ENCODE measurements at places on chromosomes 11 and 22.

DNA sequence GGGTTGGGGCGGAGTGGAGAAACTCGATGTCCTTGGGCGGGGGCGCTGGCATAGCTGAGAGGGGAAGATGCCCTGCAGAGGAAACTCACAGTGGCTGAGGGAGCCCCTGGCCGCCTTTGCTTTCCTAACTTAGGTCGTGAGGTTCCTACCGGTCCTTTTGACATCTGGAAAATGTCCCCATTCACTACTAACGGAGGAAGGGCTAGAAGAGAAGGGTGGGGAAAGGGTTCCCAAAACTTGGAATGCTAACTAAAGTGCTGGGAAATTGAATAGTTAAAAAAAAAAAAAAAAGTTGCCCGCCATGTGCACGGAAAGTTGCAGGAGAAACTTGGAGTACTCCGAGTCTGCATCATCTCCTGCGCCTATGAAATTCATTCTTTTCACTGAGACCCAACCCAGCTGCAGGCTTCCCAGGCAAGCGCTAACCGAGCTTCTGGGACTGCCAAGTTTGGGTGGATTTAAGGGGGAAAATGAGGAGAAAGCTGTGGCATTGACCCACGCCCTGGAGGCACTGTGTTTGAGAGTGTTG, 796 bp downstream of the TIMP3 start:
- peak; percentile 36 for DNase-seq

DNA sequence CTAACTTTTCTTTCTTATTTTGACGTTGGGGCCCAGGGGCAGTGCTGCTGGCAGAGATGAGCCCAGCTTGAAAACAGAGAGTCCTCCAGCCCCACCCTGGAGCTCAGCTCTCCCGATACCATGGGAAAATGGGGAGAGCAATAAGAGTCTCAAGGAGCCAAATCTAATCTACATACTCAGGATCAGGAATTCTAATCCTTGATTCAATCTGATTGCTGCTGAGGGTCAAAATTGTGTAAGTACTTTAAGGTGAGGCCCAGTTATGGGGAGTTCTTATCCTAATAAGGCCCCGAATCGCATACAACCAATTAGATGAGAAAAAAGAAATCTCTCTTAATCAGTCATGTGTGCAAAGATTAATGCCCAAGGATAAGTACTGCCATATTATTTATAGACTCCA, 202.9 kb downstream of the FAM76B start:
- no peak for DNase-seq

GRCh38 chr11:62811659-62812058, 6.4 kb upstream of the NXF1 start:
- no peak for DNase-seq

GRCh38 chr11:57638005-57638781, 11.5 kb downstream of the YPEL4 start:
- DNase-seq, result peak; percentile 83

DNA sequence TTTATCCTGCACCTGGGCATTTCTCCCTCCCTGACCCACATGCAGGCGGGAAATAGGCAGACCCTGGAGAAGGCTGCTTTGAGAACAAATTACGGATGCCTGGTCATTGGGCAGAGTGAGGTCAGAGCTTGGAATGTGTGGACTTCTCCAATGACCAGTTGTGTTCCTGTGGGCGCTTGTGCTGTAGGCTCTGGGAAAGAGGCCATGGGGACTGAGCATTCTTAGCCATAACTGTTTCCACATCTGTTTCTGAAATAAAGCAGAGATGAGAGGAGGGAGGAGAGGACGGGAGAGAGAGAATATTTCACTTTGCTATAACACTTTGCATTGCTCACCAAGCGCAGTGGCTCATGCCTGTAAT, 11.2 kb upstream of the TMEM184B start:
- peak; percentile 99 for DNase-seq

- no peak for DNase-seq
These were observed 43.2 kb downstream of the OR4C45 start for GRCh38 chr11:50075856-50076255.

GRCh38 chr11:24592360-24592759, 95.5 kb downstream of the LUZP2 start:
- no peak for DNase-seq

DNA sequence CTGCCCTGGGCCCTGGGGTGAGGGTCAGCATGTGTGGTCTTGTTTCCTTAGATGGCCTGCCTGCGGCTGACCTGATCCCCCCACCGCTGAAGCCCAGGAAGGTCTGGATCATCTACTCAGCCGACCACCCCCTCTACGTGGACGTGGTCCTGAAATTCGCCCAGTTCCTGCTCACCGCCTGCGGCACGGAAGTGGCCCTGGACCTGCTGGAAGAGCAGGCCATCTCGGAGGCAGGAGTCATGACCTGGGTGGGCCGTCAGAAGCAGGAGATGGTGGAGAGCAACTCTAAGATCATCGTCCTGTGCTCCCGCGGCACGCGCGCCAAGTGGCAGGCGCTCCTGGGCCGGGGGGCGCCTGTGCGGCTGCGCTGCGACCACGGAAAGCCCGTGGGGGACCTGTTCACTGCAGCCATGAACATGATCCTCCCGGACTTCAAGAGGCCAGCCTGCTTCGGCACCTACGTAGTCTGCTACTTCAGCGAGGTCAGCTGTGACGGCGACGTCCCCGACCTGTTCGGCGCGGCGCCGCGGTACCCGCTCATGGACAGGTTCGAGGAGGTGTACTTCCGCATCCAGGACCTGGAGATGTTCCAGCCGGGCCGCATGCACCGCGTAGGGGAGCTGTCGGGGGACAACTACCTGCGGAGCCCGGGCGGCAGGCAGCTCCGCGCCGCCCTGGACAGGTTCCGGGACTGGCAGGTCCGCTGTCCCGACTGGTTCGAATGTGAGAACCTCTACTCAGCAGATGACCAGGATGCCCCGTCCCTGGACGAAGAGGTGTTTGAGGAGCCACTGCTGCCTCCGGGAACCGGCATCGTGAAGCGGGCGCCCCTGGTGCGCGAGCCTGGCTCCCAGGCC, 12.7 kb downstream of the TMEM121B start:
- DNase-seq, result no peak

GRCh38 chr22:38296372-38296771, 20.9 kb downstream of the CSNK1E start:
- DNase-seq, result no peak

- DNase-seq, result no peak
These were observed 4.4 kb upstream of the FAM181B start for GRCh38 chr11:82738091-82738490.

- no peak for DNase-seq
These were observed 157.6 kb downstream of the LDLRAD3 start for GRCh38 chr11:36101466-36101865.

- DNase-seq, result peak; percentile 99
These were observed 52.4 kb upstream of the RBFOX2 start for GRCh38 chr22:36081023-36081431.

DNA sequence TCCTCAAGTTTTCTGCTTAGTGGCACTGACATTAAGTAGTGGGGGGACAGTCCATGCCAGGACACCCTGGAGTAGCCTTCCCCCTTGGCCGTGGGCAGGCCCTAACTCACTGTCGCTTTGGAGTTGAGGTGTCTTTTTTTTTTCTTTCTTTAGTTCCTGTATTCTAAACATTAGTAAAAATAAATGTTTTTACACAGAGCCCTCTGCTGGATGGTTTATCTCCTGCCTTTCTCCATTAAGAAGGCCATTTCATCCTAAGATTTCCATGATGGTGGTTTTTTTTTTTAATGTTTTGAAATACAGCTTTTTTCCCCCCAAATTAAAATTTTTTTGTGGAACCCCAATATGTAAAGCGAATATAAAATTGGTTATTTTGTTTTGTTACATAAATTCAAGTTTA, 1.8 kb upstream of the TIGD3 start:
- DNase-seq, result peak; percentile 30

DNA sequence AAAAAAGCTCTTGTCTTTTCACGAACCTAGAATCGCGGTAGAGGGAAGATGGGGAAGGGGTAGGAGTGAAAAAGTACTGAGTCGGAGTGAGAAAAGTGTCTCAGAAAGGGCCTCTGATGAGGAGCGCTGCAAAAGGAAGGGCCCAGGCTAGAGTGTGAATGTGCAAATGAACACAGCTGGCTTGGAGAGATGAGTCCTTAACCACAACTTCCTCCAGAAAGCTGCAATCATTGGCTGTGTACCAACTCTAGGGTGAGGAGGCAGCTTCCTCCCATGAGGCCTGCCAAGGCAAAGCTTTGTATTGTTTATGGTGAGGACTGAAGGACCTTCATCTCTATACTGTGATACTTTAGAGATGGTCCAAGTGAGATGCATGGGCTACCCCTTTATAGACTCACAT, 566.9 kb upstream of the ANO5 start:
- no peak for DNase-seq

DNA sequence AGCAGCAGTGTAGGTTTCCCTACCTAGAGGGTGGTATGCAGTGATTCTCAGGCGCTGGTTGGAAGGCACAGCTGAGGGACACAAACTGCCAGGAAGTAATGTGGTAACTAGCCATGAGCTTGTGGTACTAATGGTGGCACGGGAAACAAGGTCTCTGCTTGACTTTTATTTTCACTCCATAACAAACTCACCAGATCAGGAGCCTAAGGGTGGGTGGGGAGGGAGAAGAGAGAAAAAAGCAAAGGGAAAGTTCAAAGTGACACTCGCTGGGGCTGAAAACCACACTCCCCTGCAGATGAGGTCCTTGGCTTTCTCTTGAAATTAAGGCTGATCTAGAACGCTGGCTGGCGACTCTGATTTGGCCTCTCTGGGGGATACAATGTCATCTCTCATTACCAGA, 22.0 kb downstream of the TRAF6 start:
- no peak for DNase-seq

- no peak for DNase-seq
These were observed 3.7 kb downstream of the ALX4 start for GRCh38 chr11:44306052-44306917.

DNA sequence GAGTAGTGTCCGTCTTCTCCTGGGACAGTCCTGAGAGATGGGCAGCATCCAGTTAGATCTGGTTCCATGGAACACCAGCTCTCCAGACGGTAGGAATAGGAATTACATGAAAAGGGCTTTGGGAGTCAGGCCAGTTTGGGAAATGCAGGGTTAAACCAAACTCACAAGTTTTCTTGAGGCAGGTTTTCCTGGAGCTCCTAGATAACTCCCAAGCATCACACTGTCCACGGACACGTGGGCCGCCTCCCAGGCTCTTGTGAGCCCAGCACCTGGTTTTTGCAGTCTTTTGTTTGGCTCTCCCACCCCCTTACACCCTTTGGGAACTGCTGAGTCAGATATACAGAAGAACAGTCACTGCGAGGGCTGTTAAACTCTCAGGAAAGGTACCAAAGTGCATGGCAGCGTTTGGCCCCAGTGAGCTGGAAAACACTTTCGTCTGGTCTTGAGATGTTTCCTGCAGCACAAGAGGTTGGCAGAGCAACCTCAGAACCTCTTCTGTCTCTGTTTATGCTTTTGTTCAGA, 90.0 kb downstream of the BCR start:
- peak; percentile 5 for DNase-seq

GRCh38 chr11:31340903-31341572, 28.5 kb downstream of the DCDC1 start:
- DNase-seq, result peak; percentile 44

DNA sequence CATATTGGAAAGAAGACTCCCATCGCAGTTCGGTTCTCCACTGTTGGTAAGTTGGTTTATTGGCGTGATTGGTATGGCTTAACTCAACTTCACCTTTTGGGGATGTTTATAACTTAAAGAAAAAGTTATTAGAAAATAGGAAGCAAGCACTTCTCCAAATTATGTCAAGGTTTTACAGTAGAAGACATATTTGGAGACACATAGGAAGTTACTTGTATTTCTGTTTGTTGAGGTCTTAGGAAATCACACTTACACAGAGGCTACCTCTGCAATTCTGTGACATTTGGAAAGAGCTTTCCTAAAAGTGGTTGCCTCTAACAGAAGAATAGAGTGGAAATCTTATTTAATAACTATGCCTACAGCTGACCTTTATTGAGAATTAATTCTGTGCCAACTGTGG, 12.3 kb downstream of the CAT start:
- no peak for DNase-seq

DNA sequence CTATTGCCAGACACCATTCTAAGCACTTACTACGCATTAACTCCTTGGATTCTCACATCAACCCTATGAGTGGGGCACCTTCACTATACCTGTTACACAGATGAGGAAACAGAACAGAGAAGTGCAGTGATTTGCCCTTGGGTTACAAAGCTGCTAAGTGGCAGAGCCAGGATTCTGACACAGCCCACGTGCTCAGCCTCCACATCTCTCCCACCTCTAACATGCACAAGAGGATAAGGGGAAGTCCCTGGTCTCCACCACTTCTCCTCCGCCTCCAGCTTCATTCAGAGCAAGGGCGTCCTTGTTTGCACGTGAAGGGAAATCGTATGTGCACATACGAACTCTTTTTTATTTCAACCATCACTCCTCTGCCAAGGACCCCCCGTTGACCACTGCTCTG, 53.7 kb downstream of the CDON start:
- no peak for DNase-seq

DNA sequence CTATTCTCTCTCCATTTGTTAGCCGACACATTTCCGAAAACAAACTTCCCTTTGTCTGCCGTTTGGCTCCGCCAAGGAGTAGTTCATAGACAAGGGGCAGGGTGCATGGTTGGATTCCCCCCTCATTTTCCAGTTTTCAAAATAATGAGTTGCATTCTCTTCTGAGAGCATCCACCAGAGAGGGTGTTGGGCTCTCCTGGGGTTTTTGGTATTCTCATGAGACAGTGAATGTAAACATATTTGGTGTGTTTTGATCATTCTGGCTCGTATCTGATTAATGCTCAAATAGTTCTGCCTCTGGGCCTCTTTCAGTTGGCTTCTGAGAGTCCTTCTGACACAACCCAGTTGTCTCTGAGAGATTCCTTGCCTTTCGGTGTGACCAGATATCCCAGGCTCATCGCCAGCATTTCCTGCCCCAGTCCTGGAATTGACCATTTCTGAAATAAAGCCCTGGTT, 21.7 kb downstream of the GRAMD4 start:
- DNase-seq, result no peak

- DNase-seq, result peak; percentile 64
These were observed 65.6 kb downstream of the LDLRAD3 start for GRCh38 chr11:36009473-36009872.

DNA sequence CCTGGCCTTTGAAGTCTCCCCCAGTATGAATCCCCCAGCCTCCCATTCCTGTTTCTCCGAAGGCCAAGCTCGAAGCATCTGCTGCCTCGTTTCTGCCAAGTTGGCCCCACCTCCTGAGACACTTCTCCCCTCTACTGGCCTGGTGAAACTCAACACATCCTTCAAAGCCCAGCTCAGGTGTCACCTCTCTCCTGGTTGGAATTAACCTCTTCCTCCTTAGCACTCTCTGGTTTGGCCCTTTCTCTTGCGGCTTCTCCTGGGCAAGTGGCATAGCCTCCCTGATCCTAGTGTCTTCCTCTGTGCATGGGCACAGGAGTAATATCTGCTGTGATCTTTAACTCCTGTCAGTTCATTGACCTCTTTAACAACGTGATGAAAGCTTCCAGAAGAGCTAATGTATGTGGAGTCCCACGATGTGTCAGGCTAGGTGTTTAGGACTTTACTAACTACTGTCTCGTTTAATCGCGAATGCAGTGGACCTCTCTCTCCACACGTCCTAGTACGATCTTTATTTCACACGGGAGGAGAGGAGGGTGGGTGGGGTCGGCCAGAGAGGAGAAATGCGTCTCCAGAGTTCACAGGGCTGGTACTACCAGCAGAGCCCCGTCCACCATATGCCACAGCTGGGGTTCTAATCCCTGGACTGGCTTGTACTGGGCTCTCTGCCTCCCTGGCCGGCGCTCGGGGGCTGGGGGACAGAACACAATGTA, 826 bp upstream of the PTPRJ start:
- no peak for DNase-seq

- DNase-seq, result no peak
These were observed 769 bp upstream of the CDC42EP1 start for GRCh38 chr22:37559521-37559900.
